Activated T-helper 1 cell treated with anti-CD3 and anti-CD28 coated beads, Interleukin-12 subunit alpha, Interleukin-12 subunit beta, Interleukin-2, Interleukin-4 antibody, amounts not matched to agents 30 ng/mL and 10 ng/mL and 1 ng/mL, durations not matched to agents 14 hours and 24 hours and 36 hours (primary cell): ENCODE measurements at places on chromosomes 7 and 10. TPM values are rescaled to one million over a fixed set of nuclear protein-coding genes. Genes with fewer than 3 reads are reported as not detected.

The GBX1 gene
- not detected in 2 replicates for total RNA-seq

The MMRN2 gene
- not detected in 2 replicates for total RNA-seq

The TAS2R4 gene
- 0.78 and 0.86 TPM in 2 replicates for total RNA-seq

The PRPS1L1 gene
- not detected in 2 replicates for total RNA-seq

The PNLIPRP2 gene
- not detected in 2 replicates for total RNA-seq

The PDZD7 gene
- 0.47 and 0.54 TPM in 2 replicates for total RNA-seq

The SFTPA1 gene
- total RNA-seq, result not detected in 2 replicates

The AGAP5 gene
- total RNA-seq, result 10.2 and 11.0 TPM in 2 replicates

The SYPL1 gene
- total RNA-seq, result 22.3 and 24.9 TPM in 2 replicates

The COBL gene
- not detected in 2 replicates for total RNA-seq

DNA sequence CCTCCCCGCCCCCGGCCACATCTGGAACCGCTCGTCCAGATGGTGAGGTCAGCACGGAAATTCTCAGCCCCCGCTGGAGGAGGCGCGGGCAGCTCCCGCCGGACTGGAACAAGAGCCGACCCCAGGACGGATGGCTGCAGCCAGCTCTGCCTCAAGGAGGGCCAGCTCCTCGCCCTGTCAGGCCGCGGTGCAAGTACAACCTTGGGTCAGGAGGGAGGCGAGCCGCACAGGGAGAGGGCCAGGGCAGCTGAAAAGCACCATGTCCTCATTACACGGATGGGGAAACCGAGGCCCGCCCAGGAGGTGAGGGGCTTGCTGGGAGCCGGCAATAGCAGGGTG lies 3.8 kb upstream of the GRIFIN start:
- H3K36me3 ChIP-seq, result no peaks in the 10 kb centered on the region
- H3K27ac ChIP-seq, result no peak overlapping the region
- no peaks in the 10 kb centered on the region for H3K4me1 ChIP-seq
- H3K4me3 ChIP-seq, result no peak overlapping the region
- H3K27me3 ChIP-seq, result peaks cover 9% of the 10 kb centered on the region
- no peak for DNase-seq

DNA sequence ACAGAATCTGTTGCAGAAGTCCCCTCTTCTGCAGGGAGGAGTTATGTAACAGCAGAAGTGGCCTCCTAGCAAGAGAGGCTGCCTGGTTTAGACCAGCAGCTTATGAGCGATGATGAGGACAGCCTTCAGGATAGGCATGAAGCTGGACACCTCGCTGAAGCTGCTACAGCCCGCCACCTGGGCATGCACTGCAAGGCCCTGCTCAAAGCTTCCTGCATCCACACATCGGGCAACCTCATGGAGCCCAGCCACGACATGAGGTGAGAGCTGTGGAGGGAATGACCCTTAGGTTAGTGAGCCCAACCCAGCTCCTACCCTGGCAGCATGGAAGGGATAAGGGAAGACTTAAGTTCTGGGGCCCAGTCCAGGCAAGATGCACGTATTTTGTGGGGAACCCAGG lies 24.7 kb downstream of the WNT8B start:
- no peaks in the 10 kb centered on the region for H3K27me3 ChIP-seq
- H3K4me1 ChIP-seq, result peaks cover 52% of the 10 kb centered on the region
- no peak overlapping the region for H3K27ac ChIP-seq
- no peak overlapping the region for H3K4me3 ChIP-seq
- DNase-seq, result no peak
- H3K36me3 ChIP-seq, result peaks cover 51% of the 10 kb centered on the region

DNA sequence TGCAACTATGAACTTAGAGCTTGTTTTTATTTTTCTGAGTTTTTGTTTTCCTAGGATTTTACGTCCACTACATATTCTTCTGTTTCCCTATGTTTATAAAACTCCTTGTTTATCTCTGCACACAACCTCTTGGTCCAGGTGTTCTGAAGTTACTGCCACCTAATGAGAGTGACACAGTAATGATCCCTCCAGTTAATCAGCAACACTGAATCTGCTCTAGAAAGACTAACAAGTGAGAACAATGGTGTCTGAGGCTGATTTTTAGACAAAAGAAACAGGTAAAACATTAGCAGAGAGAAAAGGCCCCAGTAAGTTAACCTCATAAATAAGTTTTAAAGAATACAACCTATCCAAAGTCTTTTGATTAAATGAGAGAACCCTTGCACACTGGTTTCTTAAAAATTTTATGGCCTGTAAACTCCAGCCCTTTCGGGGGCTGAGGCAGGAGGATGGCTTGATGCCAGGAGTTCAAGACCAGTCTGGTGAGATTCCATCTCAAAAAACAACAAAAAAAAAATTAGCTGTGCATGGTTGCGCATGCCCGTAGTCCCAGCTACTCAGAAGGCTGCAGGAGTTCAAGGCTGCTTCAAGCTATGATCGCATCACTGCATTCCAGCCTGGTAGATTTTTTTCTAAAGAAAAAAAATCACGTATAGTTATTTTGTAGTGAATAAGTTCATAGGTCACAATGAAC lies 397.6 kb downstream of the MAGI2 start:
- no peaks in the 10 kb centered on the region for H3K27me3 ChIP-seq
- no peaks in the 10 kb centered on the region for H3K36me3 ChIP-seq
- no peak overlapping the region for H3K4me3 ChIP-seq
- no peaks in the 10 kb centered on the region for H3K4me1 ChIP-seq
- H3K27ac ChIP-seq, result no peak overlapping the region

GRCh38 chr7:19001854-19002253 lies 115.6 kb downstream of the TWIST1 start:
- no peak for DNase-seq
- H3K4me3 ChIP-seq, result no peak overlapping the region
- no peaks in the 10 kb centered on the region for H3K4me1 ChIP-seq

- H3K4me1 ChIP-seq, result peaks cover 28% of the 10 kb centered on the region
- H3K4me3 ChIP-seq, result no peak overlapping the region
These were observed 32.1 kb downstream of the CRCP start for GRCh38 chr7:66146701-66147100.

DNA sequence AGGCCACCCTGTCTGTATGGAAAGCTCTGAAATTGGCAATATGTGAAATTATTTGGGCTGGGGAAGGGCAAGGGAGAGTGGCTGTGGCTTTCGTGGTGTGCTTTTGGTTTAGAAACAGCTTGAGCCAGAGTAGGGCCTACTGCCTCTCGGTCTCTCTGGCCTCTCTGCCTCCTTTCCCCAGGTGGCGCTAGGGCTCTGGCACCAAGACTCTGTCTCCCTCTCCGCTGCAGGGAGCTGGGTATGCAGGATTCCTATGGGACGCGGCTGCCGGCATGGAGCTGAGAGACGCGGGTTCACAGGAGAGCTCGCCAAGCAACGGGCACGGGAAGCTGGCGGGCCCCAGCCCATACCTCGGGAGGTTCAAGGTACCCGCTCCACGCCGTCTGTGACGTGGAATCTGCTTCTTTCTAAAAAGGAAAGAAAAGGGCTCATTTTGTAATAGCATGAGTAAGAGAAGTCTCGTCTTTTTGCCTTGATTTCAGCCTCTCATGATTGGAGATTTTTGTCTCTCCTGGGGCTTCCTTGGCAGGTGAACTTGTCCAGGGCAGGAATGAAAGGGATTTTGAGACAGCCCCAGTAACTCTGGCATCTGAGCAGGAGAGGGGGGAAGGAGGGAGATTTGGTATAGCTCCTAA lies 105.1 kb upstream of the ANLN start:
- H3K27ac ChIP-seq, result no peak overlapping the region
- no peak for DNase-seq
- H3K27me3 ChIP-seq, result peaks cover 4% of the 10 kb centered on the region
- H3K4me1 ChIP-seq, result peaks cover 51% of the 10 kb centered on the region

GRCh38 chr10:3090388-3090787 lies 23.0 kb downstream of the PFKP start:
- no peaks in the 10 kb centered on the region for H3K27me3 ChIP-seq
- H3K4me3 ChIP-seq, result no peak overlapping the region
- DNase-seq, result no peak
- peaks cover 48% of the 10 kb centered on the region for H3K36me3 ChIP-seq

- DNase-seq, result no peak
- no peaks in the 10 kb centered on the region for H3K36me3 ChIP-seq
- H3K27me3 ChIP-seq, result peaks cover 8% of the 10 kb centered on the region
- H3K27ac ChIP-seq, result no peak overlapping the region
- H3K4me1 ChIP-seq, result no peaks in the 10 kb centered on the region
- no peak overlapping the region for H3K4me3 ChIP-seq
These were observed 28.2 kb downstream of the PDGFA start for GRCh38 chr7:491292-491957.
